T-helper 1 cell (primary cell): ENCODE measurements at places on chromosomes 6 and 20.

DNA sequence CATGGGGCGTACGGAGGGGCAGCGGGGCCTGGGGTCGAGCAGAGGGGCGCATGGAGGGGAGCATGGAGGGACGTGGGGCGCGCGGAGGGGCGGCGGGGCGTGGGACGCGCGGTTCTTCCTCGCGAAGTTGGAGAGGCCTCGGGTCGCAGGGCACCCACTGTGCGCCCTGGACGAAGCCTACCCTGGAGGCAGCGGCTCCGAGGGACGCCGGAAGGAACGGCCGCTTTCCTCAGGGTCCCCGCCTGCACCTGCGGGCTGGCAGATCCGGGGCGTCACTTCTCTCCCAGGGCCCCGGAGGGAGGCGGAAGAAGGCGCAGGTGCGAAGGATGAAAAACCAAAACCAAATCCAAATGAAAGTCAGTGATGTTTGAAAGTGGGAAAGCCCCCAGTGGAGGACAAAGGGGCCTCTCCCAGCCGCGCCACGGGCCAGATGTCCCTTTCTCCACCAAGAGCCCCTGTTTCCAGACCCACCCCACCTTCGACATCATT lies 142.1 kb upstream of the PDE10A start:
- no peak for DNase-seq

DNA sequence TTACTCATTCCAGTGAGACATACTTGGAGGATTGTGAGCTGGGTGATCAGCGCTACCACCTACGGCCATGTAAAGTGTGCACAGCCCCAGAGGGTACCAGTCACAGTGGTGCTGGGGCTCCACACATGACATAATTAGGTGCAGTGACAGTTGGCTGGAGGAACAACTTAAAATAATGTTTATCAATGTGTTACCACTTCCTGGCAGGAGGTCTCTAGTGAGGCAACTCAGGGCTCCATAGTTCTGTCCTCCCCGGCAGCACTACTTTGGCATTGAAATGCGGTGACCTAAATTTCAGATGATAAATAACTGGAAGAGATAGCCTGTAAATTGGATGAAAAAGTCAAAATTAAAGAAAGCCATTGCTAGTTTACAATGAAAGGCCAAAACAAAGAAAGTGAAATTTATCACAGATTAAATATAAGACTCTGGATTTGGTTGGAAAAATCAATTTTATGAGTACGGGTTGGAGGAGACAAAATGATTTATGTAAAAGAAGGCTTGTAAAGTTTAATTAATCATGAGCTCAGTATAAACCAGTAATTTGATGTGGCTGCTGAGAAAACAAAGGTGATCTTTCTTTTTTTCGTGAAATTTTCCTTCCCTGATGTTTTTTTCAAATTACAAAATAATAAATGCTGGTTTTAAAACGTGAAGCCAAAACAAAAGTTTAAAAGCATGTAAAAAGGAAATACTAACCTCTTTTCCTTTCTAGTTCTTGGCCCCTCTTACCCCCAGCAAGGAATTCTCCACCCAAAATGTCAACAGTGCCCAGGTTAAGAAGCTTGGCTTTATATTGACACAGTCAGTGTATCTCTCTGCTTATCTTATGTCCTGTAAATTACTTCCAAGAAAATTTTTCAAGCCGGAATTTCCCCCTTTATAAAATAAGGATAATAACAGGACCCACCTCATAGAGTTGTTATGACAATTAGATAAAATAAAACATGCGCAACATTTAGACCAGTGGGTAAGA lies 126.7 kb upstream of the NOX3 start:
- no peak for DNase-seq

- no peak for DNase-seq
Observed at GRCh38 chr6:80249897-80250296, 143.4 kb downstream of the BCKDHB start.

GRCh38 chr20:41182296-41183212 lies 45.2 kb downstream of the PLCG1 start:
- DNase-seq, result no peak

GRCh38 chr20:48749437-48749836 lies 78.4 kb downstream of the PREX1 start:
- no peak for DNase-seq

- DNase-seq, result peak; percentile 18
Observed at GRCh38 chr6:152267967-152268845, 369.0 kb downstream of the SYNE1 start.

DNA sequence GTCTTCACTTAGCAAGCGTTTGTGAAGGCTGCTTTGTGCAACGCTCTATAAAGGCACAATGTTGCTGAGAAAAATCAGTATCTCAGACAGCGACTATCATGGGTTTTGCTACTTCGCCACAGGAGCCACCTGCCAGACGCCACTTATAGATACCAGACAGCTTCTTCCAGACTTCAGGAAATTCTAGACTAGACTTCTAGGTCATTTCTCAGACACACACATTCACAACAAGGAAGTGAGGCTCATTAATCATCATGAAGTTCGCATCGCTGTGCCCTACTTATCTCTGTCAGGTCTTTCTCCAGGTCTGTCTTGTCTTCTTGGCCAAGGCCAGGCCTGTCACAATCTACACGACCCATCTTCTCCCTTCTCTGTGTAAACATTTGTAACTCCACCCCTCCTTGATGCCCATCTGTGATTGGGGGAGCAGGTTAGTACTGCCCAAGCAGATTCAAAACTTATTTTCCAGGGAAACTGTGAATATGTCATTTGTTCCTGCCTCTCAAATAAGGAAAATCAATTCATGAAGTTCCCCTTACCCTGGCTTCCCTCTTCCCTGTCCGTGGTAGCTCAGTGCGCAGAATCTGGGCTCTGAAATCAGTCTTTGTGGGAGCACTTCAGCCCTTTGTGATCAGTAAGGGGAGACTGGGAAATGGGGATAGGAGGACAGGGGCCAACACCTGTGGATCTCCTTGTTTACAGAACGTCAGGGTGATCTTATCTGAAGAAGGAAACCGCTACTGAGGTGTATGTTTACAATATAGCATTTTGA lies 115.5 kb downstream of the TNFAIP3 start:
- peak; percentile 37 for DNase-seq

DNA sequence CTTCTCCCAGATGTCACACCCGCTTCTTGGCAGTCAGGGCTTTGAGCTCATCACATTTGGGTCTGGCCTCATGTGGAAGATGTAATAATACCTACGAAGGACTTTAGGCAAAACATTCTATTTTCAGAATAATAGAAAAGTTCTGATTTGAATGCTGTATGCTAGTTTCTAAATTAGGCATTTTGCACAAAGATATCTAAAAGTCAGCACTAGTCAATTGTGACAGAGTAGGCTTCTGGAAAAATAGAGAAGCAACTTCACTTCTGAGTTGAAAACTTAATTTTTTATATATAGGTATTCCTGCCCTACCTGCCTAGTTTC lies 38.3 kb upstream of the CD2AP start:
- DNase-seq, result no peak

- DNase-seq, result no peak
Observed at GRCh38 chr6:155011809-155012291, 16.7 kb downstream of the TIAM2 start.

DNA sequence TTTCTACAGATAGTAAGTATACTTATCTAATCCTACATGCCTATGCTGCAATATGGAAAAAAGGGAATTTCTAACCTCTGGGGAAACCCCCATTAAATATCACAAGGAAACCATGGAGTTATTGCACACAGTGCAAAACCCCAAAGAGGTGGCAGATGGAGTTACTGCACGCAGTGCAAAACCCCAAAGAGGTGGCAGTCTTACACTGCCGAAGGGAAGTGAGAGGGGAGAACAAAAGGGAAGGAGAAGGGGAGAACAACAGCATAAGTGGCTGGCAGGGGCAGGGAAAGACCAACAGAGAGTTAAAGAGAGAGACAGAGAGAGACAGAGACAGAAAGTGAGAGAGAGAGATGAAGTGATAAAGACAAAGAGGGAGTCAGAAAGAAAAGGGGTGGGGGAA lies 43.8 kb upstream of the EIF2S2 start:
- no peak for DNase-seq

- no peak for DNase-seq
Observed at GRCh38 chr6:108714101-108714765, 134.0 kb upstream of the ARMC2 start.

GRCh38 chr6:4128748-4129147 lies 6.6 kb downstream of the ECI2 start:
- no peak for DNase-seq

DNA sequence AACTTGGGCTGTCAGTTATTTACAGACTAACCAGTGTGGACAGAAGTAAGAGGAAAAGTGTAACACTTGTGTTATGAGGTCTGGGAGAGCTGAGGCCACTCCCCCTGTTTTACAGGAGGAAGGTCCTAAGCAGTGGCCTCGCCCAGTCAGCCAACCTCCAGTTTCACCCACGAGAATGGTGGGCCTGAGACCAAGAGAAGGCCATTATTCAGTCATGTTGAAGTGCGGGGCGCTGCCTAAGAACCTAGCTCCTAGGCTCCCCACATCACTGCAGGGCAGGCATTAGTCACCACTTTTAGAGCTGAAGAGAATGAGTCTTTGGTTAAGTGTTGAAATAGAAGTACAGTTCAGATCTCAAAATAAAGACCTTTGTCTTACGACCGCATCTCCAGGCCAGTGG lies 27.9 kb downstream of the CDYL start:
- no peak for DNase-seq

- no peak for DNase-seq
Observed at GRCh38 chr20:9523636-9524035, 9.2 kb downstream of the LAMP5 start.

DNA sequence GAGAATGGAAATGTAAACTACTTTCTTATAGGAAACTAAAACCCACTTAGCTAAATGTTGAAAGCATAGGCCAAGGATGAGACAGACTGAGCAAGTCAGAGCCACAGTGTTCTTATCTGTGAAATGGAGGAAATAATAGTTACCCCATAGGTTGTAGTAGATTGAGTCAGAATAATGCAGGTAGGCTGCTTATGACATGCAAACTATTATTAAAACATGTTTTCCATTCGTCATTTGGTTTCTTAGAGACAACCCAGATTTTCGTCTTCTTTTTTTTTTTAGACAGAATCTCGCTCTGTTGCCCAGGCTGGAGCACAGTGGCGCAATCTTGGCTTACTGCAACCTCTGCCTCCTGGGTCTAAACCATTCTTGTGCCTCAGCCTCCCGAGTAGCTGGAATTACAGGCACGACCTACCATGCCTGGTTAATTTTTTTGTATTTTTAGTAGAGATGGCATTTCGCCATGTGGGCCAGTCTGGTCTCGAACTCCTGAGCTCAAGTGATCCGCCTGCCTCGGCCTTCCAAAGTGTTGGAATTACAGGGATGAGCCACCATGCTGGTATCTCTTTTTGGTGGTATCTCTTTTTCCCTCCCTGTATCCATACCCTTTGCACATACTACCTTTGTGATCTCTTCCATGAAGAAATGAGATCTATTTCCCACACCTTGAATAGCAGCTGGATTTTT lies 196.5 kb upstream of the ZNF217 start:
- no peak for DNase-seq

- DNase-seq, result no peak
Observed at GRCh38 chr20:57753332-57754164, 43.7 kb upstream of the PMEPA1 start.

GRCh38 chr6:149830731-149831307 lies 33.3 kb downstream of the LRP11 start:
- no peak for DNase-seq

GRCh38 chr6:42361036-42361435 lies 90.7 kb downstream of the TRERF1 start:
- DNase-seq, result no peak

GRCh38 chr6:49713346-49713745 lies at the start of gene CRISP2:
CRISP2 (minus strand) TSS chr6:49713543; CDS start chr6:49709196, 4,347 bp downstream.
- no peak for DNase-seq

GRCh38 chr20:38225900-38226263 lies 34.7 kb downstream of the KIAA1755 start:
- DNase-seq, result no peak

DNA sequence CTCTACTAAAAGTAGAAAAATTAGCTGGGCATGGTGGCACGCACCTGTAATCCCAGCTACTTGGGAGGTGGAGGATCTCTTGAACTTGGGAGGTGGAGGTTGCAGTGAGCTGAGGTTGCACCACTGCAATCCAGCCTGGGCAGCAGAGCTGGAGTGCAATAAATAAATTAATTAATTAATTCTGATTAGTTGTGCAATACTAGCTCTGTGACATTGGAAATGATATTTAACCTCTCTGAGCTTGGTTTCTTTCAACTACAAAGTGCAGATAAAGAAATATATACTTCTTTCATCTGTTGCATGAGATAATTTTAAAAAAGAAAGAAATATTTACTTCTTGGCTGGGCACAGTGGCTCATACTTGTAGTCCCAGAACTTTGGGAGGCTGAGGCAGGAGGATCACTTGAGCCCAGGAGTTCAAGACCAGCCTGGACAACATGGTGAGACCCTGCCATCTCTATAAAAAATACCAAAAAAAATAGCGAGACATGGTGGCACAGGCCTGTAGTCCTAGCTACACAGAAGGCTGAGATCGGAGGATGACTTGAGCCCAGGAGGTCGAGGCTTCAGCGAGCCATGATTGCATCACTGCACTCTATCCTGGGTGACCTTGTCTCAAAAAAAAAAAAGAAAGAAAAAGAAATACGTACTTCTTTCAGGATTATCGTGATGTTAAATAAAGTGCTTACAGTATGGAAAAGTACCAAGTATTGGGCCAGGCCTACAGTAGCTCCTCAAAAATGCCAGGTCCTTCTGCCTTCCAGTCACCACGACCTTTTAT lies 15.6 kb upstream of the TBCC start:
- no peak for DNase-seq

GRCh38 chr20:47854687-47855212 lies 69.5 kb upstream of the SULF2 start:
- DNase-seq, result no peak

GRCh38 chr6:144661116-144661806 lies 376.1 kb downstream of the UTRN start:
- no peak for DNase-seq

DNA sequence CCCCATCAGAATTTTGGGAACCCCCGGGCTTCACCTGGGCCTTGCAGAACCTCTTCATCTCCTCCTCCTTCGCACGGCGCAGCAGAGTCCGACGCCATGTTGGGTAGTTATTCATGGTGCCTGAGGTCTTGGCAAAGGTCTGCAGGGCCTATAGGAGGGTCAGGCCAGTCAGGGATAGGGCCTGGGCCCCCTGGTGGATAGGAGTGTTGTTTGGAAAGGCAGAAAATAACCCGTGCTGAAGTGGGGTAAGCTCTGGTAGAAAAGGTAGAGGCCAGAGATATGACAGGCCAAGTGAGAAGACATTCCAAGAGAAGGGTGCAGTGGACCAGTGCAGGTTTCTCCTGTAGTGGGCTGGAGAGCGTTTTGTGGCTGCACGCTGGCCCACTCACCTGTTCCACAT lies 4.9 kb downstream of the SMPD2 start:
- no peak for DNase-seq

- no peak for DNase-seq
Observed at GRCh38 chr6:56032715-56033260, 157.4 kb upstream of the BMP5 start.

- no peak for DNase-seq
Observed at GRCh38 chr6:123415844-123416468, 220.8 kb downstream of the TRDN start.
